ENCODE measurements at places on chromosomes 11 and 22.
A peak's percentile ranks its signal among the peaks of the same experiment; 100 is the strongest.

GRCh38 chr11:93984196-93984567, 37.0 kb upstream of the HEPHL1 start:
- peak; percentile 33 for DNase-seq

DNA sequence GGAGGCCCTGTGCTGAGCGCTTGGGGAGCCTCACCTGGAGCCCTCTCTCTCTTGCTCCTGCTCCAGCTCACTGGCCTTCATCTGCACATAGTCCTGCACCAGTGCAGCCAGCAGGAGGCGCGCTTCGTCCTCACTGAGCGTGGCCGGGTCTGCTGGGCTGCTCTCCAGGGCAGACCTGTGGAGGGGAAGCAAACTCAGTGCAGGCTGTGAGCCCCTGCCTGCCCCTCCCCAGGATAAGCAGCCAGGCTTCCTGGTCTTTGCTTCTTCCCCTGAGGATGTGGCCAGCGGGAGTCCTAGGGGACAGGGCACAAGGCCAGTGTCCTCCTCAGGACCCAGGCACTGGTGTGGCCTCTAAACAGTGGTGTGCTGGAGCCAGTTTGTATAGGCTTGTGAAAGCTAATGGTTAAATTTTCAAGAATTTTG, 2.2 kb downstream of the CALCA start:
- DNase-seq = peak; percentile 45

- DNase-seq = no peak
Measured at GRCh38 chr22:36267058-36267457, 14.1 kb downstream of the APOL1 start.

DNA sequence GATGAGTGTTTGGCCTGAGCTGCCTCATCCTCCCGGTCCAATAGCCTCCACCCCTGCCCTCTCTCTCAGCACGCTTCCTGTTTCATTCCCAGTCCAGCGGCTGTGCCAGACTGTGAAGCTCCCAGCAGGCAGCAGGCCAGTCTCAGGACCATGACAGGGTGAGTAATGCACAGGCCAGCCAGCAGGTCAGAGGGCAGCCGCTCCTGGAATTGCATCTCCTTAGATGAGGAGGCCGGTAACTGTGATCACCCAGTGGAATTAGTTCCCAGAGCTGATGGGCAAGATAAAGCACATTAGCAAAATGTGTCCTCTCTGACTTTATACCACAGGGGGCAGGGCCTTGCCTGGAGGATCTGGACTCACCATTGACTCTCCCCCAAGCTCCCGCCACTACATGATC, 251.2 kb downstream of the ETS1 start:
- no peak for DNase-seq

DNA sequence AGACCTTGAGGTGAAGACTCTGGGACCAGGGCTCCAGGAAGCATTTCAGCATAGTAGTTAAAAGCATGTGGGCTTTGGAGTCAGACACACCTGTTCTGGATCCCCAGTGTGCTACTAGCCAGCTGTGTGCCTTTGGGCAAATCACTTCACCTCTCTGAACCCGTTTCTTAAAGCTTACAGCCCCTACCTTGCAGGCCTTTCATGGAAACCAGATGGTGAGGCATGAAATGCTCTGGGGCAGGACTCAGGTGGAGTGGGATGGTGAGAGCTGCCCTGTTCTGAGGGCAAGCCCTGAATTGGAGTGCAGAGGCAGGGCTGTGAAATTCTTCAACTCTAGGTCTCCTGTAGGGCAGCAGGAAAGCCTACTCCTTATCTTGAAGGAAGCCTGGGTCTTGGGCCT, 10.5 kb downstream of the UCP2 start:
- no peak for DNase-seq

DNA sequence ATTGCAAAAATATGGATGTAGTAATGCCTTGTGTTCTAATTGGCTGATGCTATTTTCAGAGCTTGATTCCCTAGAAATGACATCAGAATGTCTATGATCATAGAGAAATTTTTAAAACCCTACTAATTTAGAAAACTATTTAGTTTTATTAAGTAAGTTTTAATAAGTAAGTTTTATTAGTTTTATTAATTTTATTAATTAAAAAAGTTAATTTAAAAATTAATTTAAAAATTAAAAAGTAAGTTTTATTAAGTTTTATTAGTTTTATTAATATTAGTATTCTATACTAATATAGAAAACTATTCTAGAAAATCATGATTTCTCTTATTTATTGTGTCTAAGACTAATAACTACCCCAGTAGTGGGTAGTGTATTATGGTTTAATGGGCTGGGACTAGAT, 8.2 kb downstream of the HORMAD2 start:
- DNase-seq = no peak

DNA sequence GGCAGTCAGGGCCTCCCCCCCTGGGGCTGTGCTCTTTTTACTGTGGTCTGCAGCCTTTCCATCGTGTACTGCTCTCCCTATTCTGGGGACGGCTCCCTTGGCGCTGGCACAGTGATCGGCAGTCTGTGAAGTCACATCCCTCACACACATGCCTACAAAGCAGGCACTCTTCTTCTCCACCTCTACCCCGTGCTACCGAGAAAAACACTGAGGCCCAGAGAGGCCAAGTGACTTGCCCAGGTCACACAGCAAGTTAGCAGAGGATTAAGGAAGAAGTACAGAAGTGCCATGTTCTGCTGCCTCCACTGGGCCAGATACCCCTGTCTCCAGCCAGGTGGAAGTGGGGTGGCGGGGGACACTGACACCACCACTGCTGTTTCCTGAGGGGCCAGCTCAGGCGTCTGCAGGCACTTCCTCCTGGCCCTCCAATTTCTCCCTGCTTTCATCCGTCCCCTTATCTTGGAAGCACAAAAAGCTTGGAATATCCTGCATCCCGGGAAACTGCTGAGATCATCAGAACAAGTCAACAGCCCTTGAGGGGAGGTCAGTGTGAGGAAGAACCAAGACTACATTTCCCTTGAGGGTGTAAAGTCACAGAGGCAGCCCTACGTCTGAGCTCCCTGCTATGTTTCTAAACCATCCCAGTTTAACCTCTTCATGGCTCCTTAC, 30.2 kb upstream of the KLHL35 start:
- DNase-seq = no peak

- no peak for DNase-seq
Measured at GRCh38 chr11:95557376-95557775, 232.2 kb downstream of the FAM76B start.
